ENCODE measurements at places on chromosomes 2 and 18.

DNA sequence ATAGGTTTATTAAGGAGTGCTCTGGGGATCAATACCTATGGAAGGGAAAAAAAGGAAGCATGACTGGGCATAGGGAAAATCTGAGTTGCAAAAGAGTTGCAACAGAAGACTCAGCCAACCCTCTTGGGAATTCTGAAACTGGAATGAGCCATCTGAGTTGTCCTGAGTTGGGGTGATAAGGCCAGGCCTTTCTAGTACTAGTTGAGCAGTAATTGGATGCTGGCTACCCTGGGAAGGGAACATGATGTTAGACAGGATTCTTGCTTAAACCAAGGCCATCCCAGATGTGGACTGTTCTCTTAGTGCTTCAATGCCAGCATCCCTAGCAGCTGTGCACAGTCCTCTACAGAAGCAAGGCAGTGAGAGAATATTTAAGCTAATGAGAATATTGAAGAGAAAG, 348.8 kb upstream of the GULP1 start:
- no peak for DNase-seq

GRCh38 chr2:168884975-168885374, 5.3 kb downstream of the SPC25 start:
- no peak for DNase-seq

DNA sequence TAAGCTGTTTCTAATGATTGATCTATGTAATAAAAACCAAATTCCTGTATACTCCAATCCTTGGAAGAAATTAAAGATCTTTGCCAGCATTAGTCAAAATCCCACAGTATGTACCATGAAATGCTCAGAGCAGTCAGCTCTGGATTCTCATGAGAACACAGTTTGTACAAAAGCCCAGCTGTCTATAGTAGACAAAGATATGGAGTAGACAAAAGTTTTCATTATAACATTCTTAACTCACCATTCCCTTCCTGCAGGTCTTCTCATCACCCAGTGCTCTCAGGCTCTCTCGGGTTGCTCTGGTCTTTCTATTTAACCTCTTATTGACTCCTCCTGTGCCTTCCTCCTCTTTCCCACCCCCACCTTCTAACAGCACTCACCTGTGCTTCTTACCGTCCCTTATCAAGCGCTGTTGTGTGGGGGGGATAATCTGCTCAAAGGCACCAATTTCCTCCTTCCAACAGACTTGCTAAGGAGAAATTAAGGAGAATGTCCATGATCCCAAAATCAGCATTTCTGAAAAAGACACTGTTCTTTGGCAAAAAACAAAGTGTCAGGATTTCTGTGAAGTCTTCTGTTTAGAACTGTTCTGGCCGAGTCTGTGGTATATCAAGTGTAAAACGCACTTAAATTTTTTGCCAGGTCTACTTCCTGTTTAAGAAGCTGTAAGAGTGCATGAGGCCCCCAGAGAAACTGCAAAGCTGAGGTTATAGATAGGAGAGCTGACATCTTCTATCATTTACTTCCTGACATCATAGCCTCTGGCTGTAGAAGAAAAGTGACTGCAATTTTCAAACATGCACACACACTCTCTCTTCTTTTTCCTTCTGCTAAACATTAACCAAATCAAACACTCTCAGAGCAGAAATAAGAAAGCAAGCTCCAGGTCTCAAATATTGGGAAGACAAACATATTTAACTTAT, 144.1 kb downstream of the EVA1A start:
- no peak for DNase-seq

DNA sequence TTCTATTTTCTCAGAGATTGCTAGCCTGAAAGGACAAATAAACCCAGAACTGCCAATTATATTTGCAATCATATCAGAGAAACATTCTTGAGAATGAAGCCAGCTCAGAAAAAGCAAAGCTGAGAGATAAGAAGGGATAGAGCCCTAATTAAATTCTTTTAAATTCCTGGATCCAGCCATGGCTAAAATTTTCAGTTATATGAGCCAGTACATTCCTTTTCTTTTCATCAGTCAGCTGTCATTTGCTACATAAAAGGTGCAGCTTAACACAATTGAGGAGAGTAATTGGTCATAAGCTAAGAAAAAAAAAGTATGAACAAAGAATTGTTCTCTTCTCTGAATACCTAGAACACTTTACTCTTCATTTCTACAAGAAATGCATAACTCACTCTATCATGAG, 303.5 kb upstream of the FIGN start:
- DNase-seq, result no peak

GRCh38 chr2:169050476-169051240, 18.7 kb upstream of the DHRS9 start:
- no peak for DNase-seq

- no peak for DNase-seq
Observed at GRCh38 chr2:240469740-240470139, 34.3 kb downstream of the GPC1 start.

- no peak for DNase-seq
Observed at GRCh38 chr18:31039426-31039825, 3.1 kb downstream of the DSC3 start.

DNA sequence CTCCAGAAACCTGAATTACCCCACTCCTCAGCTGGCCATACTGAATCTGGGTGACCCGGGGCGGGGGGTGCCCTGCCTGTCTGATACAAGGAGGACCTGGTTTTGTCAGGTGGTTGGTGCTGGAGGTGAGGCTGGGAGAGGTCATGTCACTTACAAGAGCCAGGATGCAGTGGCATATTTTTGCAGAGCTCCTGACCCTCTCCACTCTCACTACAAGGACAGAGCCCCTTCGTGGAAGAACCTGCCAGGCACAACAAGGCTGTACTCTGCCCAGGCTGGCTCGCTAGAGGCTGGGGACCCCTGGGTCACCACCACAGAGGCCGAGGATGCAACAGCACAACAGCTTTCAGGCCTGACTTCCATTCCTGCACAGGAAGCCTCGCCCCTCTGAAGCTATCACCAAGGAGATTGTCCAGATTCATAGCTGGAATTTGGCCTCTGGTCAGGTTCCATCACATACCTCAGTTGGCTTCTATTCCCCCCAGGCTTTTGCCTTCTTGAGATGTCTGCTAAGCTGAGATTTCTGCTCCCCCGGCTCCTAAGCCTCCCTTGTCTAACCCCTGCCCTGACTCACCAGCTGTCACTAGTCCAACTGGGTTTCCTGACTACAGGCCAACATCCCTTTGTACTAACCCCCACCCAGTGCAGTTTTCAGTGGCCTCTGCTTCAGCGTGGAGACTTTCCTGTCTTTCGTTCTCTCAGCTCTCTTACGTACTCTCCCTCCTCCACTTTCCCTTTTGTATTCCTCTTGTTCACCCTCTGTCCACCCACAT, 132.5 kb upstream of the EPAS1 start:
- DNase-seq, result no peak

GRCh38 chr2:47091118-47091517, 64.0 kb downstream of the STPG4 start:
- no peak for DNase-seq

Data from CD4-positive, alpha-beta T cell treated with Interferon alpha-2 for 1 hour (primary cell).